SIG-M5 (cell line): ENCODE measurements at places on chromosomes 5 and 9.

DNA sequence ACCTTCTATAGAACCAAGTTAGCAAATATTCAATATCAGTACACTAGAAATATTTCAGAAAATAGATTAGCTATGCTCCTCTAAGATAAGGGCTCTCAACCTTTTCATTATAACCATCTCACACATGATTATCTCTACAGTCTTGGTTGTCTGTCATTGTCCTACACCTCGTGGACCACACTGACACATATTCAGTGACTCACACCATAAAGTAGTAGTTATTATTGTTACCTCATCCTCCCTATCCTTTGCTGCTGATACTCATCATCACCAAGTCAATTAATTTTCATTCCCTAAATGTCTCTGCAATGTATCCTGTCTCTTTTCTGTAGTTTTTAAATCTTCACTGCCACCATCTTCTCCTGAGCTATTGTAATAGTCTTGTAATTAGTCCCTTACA lies 1309.2 kb upstream of the C9orf72 start:
- DNase-seq: no peak

DNA sequence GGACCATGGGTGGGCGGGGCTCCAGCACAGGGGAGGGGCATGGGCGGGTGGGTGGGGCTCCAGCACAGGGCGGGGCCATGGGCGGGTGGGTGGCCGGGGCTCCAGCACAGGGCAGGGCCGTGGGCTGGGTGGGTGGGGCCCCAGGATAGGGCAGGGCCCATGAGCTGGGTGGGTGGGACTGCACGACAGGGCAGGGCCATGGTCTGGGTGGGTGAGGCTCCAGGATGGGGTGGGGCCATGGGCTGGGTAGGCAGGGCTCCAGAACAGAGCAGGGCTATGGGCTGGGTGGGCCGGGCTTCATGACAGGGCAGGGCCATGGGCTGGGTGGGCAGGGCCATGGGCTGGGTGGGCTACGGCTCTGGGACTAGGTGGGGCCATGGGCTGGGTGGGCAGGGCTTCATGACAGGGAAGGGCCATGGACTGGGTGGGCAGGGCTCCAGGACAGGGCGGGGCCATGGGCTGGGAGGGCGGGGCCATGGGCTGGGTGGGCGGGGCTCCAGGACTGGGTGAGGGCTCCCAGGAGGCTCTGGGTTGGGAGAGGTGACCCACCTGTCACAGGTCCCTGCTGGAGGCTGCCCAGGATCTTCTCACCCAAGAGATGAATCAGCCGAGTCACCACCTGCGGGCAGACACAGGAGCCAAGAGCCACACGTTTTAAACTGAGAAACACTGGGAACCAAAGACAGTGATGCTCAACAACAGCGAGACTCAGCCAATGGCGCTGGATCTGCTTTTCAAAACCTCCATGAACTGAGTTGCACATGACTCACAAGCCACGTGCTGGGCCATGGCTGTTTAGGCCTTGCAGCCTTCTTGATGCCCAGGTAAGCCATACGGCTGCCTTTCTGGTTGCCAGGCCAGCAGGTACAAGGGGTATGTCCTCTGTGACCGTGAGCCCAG lies 33.6 kb upstream of the NSMF start:
- DNase-seq: no peak

- DNase-seq: no peak
Measured at GRCh38 chr5:1029282-1029944, 20.8 kb downstream of the NKD2 start.

DNA sequence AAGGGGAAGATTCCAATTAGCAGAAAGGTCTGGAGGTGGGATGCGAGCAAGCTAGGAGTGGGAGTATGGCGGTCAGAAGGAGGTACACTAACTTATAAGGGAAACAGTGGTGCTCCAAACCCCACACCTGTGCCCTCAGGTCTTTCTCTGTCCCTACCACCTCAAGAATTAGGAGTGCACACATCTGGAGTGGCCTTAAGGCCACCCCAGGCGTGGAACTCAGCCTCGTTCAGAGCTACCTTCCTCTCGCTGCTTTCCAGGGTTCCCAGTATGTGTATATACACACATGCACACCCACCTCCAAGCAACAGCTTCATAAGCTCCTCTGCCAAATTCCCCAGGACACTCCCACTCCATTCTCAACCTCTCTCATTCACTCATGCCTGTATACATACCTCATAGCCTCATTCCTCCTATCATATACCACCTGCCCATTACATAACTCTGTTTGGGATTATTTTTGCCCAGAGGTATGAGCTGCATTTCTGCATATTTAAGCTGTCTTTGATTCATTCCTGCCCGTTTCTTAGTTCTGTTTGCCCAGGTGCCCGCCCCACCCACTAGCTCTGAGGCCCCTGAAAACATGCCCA lies 118.7 kb downstream of the PSD2 start:
- no peak for DNase-seq

DNA sequence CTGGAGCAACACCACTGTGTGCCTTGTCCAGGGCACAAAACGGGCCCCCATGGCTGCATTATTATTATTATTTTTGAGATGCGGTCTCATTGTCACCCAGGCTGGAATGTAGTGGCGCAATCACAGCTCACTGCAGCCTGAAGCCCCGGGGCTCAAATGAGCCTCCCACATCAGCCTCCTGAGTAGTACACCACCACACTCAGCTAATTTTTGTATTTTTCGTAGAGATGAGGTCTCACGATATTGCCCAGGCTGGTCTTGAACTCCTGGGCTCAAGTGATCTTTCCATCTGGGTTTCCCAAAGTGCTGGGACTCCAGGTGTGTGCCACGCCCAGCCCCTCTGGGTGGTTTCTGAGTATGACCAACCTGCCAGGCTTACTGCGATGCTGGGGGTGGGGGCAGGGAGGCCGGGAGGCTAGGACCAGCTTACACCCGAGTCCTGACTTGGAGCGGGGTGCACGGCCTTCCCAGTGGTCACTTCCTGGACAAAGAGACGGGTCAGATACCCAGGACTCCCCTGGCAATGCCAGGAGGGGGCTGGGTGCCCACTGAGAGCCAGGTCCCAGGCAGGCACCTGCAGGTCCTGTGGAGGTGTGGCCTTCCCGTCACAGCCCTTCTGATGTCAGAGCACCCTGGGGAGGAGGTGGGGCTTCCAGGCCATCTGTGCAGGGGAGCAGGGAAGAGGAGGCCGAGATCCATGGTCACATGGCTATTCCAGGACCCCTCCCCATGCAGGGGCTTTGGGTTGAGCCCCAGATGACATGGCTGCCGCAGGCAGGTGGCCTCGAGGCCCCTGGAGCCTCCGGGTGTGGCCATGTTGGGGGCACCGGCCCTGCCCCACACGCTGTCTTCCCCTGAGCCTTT lies 8.3 kb upstream of the NRARP start:
- no peak for DNase-seq

DNA sequence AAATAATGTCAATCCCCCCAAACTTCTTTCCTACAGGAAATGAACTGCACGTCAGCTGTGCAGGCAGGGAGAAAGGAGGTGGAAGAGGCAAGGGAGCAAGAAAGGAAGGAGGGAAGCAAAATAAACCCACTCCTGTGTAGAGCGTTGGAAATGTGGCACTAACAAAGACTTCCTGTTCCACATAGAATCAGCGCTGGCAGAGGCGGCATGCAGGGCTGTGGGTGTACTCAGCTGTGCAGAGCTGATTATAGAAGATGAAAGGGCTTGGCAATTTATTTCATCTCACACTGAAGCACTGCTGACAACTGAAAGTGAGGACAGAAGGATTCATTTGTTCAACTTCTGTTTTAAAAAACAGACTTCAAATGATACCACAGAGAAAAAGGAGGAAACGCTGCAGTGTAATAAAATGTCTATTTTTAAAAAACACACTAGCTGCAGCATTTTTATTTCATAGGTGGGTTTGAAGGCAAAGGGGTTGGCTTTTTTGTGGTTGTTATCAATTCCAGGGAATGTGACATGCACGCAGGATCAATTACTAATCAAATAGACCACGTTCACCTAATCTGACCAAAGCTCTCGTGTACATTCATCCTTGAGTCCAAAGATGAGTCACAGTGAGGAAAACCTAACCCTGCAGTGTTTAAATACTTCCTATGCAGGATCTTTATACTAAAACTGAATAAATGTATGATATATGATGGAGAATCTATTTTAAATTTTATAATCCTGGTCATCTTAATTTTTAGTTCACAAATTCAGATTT lies 583.5 kb downstream of the ZNF608 start:
- DNase-seq: no peak

GRCh38 chr5:65184780-65185179 lies 296.9 kb downstream of the ADAMTS6 start:
- no peak for DNase-seq

- no peak for DNase-seq
Measured at GRCh38 chr5:133635051-133635450, 22.7 kb upstream of the FSTL4 start.

GRCh38 chr5:134227259-134227658 lies 1.4 kb upstream of the PPP2CA start:
- no peak for DNase-seq

- DNase-seq: no peak
Measured at GRCh38 chr9:109794361-109795012, 14.5 kb downstream of the PALM2AKAP2 start.

DNA sequence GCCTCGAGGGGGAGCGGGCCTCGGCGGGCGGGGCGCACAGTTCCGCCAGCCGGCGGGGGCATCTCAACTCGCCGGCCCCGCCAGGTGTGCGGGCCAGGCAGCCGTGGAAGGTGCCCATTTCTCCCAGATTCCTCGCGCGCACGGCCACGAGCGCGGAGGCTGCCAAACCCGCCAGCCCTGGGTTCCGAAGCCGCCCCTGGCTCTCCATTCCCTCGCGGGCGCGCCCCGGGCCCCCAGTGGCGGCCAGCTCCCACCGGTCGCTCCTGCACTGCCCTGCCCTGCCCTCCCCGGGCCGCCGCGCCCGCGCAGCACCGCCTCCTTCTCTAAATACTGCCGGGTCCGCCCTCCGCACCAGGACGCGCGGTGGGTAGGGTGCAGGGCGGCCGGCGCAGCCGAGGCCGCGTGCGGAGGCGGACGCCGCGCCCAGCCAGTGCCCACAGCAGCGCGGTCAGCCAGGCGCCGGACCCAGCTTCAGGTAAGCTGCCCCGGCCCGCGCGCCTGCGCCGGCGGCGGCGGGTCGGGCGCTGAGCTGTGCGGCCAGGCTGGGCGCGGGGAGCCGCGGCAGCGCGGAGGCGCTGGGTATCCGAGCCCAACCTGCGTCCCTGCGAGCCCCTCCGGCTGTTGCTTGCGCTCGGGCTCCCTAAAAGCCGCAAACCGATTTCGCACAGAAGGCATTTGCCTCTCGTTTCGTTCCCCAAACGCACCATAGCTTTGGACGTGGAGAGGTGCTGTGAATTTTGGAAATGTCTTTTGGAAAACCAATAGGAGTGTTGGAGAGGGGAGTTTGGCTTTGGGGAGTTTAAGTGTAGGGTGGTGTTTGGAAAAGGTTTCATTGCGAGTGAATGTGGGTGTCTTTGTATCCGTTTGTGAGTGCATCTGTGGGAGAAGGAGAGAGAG lies at the start of gene TMEM171:
TSS of gene TMEM171 (plus strand) at position 354 of the 897 bp plus-strand sequence. CDS start 2,799 bp downstream, outside the sequence.
- no peak for DNase-seq

GRCh38 chr9:35915681-35916294 lies 6.5 kb downstream of the SPAAR start:
- no peak for DNase-seq

DNA sequence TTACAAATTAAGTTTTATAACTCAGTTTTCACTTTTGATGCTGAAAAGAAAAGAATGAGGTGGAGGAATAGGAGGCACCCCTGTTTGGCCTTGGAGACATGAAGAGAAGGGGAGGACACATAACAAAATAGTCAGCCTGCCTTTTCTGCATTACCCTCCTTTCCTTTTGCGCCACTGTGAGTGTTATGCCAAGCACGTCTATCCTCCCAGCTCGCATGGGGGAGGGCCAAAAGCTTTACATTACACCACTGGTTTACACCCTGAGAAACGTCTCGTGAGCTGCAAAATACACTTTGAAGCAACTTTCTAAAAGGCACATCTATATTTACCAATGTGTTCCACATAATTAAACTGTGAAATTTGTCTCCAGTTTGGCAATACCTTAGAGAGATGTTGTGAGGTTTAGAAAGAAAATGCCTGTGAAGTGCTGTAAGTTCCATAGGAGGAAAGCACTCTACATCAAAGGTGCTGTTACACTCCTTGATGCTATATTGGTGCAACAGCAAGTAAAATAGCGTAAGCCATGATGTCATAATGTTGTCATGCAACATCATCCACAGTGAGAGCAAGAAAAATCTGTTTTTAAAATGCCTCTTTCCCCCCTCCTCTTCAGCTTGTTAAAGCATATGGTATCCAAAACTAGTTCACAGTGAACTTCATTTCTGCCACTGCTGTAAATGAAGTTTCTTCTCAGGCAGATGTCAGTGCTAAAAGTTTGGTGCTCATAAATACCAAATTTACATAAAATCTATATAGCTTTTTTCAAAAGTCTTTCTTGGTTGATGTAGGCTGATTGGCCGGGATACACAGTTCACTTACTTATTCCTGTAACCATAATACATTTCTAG lies 50.3 kb downstream of the CETN3 start:
- no peak for DNase-seq

GRCh38 chr5:150000990-150001659 lies 586 bp downstream of the HMGXB3 start:
- no peak for DNase-seq

DNA sequence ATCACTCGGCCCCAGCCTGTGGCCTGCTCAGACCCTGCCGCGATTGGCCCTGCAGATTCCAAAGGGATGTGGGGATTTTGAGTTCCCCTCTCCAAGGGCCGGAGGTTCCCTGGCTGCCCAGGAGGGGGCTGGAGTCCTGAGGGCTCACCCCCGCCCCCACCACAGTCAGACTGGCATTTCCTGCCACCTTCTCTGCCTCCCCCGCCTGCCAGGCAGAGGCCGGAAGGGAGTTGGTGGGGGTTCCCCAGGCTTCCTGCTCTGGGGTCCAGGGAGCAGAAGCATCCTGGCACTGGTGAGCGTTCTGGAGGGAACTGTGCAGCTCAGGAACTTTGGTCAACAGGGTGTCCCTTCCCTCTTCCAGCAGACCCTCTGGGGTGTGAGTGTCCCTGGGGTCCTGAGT lies 70.6 kb downstream of the RXRA start:
- DNase-seq: no peak

DNA sequence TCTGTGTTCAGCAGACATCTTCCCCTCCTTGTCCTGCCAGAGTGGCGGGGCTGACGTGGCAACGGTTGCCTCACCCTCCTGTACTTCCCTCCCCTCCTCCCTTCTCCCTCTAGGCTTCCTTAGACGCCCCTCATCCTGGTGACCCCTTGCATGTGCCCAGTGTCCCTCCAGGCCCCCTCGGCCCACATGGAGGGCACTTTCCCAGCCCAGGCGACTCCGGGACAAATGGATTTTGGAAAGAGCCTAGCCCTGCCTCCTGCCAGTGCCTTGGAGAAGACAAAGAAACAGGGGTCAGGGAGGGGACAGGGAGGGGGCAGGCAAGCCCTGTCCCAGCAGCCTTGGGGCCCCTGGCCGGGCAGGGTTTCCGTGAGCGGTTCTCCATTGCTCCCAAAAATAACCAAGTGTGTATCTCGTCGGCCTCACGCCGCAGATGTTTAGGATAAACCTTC lies 38.3 kb upstream of the NEURL1B start:
- no peak for DNase-seq

- DNase-seq: no peak
Measured at GRCh38 chr5:142627383-142628217, 58.3 kb downstream of the FGF1 start.

- DNase-seq: no peak
Measured at GRCh38 chr5:153559926-153560325, 69.5 kb downstream of the GRIA1 start.
